ENCODE measurements at places on chromosomes 11 and 22.

- no peak for DNase-seq
Measured at GRCh38 chr22:50605002-50605612, 4.5 kb downstream of the MAPK8IP2 start.

DNA sequence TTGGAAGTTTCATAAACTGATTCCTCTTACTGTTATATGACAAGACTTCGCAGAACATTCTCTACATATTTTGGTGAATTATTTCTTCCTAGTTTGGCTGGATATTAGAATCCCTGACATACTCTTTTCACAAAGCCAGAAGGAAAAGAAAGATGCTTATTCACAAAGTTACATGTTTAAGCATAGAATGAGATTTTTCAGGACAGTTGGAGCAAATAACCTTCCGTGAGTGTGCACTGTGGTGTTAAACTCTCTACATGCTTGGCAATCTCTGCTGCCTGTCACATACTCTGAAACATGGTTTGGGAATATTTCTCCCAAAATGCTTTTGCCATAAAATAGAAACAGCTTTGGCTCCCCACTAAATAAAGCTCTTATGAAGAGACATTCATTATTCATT lies 230.0 kb upstream of the MTNR1B start:
- DNase-seq, result no peak

GRCh38 chr22:22884888-22885840 lies 2.5 kb upstream of the IGLL5 start:
- DNase-seq, result no peak

DNA sequence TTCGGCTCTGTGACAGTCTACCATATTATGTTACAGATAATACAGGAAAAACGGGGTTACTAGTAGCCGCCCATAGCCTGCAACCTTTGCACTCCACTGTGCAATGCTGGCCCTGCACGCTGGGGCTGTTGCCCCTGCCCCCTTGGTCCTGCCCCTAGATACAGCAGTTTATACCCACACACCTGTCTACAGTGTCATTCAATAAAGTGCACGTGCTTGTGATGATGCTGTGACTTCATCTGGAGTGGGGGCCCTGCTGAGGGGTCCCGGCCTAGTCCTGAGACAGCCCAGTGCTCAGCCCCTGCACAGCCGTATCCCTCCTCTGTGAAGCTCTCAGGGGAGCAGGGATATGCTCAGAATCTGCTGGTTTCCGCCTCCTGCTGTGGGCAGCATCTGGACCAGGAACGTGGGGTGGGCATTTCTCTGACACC lies 1.2 kb downstream of the IFITM1 start:
- no peak for DNase-seq

DNA sequence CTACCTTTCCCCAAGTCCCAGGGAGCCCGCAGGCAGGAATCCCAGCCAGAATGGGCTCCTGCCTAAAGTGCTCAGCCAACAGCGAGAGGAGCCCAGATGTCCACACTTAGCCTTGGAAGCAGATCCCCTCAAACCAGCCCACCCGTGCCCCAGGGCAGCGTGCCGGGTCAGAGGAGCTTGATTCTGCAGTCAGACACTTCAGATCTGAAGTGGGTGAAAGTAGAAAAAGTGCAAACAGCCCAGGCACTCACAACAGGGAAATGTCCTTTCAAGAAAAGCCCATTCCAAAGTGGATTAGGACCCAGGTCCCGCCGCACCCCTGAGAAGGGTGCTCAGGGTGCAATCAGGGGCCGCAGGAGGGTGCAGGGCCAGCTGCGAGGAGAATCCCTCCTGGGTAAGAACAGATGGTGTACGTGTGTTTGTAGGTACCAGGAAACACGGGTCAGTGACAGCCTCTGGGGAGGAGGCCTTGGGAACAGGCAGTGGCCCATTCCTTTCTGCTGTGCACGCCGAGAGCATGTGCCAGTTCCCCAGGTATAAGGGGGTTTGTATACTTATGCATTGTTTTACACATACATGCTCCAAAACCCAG lies 17.7 kb downstream of the ELFN2 start:
- DNase-seq, result no peak

DNA sequence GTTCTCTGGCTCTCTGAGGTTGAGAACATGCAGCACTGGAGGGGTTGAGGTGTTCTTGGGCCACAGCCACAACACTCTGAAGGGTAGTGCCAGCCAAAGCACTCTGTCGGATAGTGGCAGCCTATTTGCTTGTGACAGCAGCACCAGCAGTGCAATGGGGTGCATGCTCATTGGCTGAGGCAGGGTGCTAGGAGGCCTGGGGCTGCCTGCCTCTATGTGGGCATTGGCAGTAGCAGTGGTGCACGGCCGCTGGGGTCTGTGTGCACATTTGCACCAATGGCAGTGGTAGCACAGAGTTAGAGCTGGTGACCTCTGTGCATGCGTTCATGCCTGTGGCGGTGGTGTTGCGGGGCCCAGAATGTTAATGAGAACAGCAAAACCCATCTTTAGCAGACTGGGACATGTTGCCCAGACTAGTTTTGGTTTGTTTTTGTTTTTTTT lies 25.4 kb downstream of the PI4KA start:
- no peak for DNase-seq

- DNase-seq, result no peak
Measured at GRCh38 chr11:128525411-128526243, 61.7 kb downstream of the ETS1 start.

- no peak for DNase-seq
Measured at GRCh38 chr11:64131683-64132190, 34.2 kb downstream of the MACROD1 start.

DNA sequence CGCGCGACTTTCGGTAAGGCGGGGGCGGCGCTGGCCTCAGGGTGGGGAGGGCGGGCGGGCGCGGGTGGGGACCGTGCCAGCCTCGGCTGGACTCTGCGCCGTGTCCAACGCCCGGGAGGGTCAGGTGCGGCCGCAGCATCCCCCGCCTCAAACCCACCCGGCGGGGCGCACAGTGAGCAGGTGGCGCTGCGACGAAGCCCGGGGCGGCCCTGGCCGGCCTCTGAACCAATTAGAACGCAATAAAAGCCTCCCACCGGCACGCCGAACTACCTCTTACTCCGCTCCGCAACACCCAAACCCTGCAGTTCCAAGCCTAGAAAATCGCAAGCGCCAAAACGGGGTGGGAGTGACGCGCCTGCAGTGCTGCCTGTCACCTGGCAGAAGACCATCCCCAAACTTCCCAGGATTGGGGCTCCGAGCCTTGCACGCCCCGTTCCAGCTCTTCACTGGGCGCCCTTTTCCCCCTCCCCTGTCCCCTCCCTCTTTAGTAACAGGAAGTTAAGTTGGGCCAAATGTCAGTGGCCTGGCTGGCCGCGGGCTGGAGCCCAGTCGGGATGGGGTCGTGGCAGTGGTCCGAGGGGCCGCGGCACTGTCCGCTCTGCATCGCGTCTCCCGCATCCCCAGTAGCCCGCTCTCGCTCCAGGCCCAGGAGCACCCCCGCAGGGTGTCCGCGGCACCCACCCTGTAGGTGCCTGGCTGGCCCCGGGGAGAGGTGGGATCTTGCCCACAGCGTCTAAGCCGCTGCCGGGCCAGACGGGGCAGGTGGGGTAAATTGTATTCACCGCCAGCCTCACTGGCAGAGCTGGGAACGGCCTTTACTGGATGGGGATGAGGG lies 541 bp downstream of the MICAL2 start:
- no peak for DNase-seq

DNA sequence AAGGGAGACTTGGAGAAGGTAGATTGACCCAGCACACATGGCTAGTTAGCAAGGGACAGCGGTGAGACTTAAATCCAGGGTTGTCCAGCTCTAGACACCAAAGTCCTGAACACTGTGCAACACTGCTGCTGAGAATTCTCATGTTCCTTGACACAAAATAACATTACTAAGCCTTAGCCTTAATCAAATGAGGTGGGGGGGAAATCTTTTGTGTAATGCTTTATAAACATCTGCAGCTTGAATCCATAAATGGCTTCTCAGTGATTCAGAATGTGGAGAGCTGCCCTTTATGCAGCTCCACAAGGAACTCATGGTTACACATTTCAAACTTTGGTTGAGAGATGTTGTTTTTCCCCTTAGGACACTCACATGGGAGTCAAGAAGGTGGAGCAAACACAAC lies 80.0 kb downstream of the CD44 start:
- peak; percentile 52 for DNase-seq

GRCh38 chr22:17781319-17782031 lies 7.2 kb upstream of the BID start:
- peak; percentile 29 for DNase-seq

DNA sequence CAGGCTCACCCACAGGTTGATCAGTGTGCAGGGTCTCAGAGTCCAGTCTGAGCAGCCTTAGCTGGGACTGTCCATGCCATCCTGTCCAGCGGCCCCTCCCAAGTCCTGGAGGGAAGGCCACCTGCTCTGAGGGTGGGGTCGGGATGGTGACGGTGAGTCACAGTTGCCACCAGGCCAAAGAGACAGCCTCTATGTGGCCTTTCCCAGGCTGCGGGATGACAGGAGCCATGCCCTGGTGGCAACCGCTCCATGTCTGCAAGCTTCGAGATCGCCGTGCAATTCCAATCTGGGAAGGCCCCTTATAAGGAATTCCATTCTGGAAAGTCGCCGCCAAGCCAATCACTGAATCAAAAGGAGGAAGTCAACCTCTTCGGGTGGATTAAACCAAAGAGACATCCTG lies 47.5 kb downstream of the RTL6 start:
- DNase-seq, result no peak

GRCh38 chr11:68968306-68969250 lies 12.2 kb downstream of the MRGPRD start:
- DNase-seq, result no peak

GRCh38 chr11:128520206-128520887 lies 67.0 kb downstream of the ETS1 start:
- DNase-seq, result no peak

DNA sequence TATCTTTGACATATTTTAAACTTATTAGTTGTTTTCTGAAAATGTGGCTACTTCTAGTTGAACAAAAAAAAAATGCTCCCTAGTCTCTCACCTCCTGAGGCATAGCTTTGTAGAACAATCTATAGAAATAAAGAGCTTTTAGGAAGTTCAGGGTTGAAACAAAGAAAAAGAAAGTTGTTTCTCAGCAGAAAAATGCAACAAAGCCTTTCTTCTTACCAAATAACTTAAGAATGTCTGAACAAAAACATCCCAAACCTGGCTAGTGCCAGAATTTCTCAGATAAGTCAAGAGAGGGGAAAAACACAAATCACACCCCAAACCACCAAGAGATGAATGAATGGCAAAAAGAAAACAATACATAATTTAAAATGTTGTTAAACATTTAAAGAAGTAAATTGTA lies 114.1 kb downstream of the MAML2 start:
- DNase-seq, result no peak

DNA sequence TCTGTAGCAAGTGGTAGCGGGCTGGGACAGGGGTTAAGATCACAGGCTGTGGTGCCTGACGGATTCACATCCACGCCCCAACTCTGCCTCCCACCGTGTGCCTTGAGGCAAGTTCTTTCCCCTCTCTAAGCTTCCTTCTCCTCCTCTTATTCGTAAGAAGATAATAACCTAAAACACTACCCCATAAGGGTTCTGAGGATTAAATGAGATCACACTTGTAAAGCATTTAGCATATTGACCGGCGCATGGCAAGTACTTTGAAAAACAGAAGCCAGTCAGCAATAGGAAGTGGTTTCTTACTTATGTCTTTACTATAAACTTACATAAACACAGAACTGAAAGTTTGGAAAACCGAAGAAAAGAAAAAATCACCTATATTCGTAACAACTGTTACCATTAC lies 15.5 kb upstream of the LMO2 start:
- no peak for DNase-seq

DNA sequence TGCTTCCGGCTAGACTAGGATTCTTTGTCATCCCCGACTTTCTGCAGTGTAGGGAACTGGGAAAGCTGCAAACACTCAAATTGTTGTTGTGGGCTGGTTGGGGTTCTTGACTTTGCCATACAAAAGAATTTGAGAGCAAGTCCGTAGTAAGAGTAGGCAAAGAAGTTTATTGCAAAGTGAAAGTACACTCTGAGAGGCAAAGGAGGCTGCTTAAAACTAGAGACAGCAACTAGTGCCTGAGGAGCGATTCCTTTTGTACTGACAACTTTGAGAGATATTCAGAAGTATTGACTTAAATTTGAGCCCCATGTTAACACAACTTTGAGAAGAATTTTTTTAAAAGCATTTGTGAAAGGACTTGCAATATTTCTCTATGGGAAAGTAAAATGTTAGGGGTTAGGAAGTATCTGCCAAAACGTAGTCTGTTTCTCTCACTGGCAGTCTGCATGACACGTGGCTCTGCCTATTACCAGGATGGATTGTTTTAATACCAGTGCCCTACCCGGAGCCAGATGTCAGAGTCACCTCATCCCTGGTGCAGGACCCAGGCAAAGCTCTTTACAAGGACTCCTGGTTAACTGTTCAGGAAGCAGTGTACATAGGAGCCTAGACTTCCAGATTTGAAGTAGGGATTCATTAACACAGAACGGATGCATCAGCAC lies 85.0 kb upstream of the CLPB start:
- no peak for DNase-seq

GRCh38 chr11:110119317-110119716 lies 26.1 kb downstream of the ZC3H12C start:
- no peak for DNase-seq

GRCh38 chr22:35367331-35367886 lies 13.5 kb upstream of the HMOX1 start:
- DNase-seq, result no peak

DNA sequence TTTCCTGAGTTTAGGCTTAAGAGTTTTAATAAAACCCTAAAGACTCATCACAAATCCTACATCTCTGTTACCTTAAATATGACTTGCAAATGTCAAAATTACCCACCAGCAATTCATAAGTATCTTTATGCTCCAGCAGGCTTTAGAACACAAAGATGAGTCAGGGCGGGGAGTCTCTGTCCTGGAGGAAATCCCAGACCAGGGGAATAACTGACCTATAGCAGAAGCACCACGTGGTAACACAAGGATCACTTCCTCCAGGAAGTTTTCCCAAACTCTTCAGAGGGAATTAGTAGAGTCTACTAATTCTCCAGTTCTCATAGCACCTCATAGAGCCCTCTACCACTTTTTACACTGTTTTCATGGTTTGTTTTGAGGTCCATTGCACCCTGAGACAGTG lies 217.0 kb downstream of the NAV2 start:
- DNase-seq, result no peak

GRCh38 chr22:29150701-29151100 lies 55.0 kb upstream of the EMID1 start:
- no peak for DNase-seq

DNA sequence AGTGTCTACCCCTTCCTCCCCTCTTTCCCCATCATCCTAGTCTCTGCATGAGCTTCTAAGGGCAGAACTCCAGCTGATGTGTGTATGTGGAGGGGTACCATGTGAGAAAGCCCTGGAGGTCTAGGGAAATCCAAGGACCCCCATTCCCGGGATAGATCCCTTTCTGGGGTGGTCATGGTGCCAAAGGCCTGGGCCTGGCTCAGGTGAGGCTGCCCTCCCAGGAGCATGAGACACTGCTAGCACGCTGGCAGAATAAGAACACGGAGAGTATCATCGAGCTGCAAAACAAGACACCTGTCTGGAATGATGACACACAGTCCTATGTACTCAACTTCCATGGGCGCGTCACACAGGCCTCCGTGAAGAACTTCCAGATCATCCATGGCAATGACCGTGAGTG lies 19.6 kb downstream of the TUB start:
- DNase-seq, result no peak

- no peak for DNase-seq
Measured at GRCh38 chr11:103948187-103948763, 88.2 kb upstream of the DDI1 start.
